ENCODE measurements at places on chromosomes 12 and 14. TPM values are rescaled to one million over a fixed set of nuclear protein-coding genes. Genes with fewer than 3 reads are reported as not detected.

- DNase-seq: peak; percentile 59
Measured at GRCh38 chr14:67987606-67988005, 168.0 kb downstream of the RAD51B start.

DNA sequence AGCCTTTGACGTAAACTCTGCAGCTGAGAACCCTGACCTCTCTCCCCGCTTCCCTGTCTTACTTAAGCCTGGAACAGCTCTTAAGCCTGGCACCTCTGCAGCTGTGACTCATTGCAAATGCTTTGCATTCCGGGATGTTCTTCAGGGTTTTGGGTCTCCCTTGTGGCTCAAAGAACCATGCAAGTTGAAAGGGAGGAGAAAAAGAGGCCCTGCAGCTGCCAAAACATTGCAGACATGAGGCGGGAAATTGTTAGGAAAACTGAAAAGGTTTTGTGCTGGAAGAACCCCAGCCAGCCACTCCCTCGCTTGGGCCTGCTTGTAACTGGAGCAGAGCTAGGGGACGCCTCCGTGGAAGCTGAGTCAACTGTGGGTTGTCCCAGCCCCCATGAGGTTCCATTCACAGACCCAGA is 60.2 kb upstream of the FERMT2 start:
- DNase-seq: peak; percentile 98

DNA sequence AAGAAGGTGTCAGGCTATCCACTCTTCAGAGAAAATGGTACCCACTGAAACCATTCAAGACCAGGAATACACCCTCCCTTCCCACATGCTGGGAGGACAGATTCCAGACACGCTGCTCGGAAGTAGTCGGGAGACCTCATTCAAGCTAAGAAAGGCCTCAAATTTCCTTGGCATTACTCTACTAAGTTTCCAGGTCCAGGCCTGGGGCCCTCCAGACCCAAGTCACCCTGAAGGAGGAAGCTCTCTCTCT is 27.1 kb upstream of the RPLP0 start:
- DNase-seq: no peak

GRCh38 chr12:74817499-74817898 is 279.9 kb downstream of the ATXN7L3B start:
- DNase-seq: no peak

DNA sequence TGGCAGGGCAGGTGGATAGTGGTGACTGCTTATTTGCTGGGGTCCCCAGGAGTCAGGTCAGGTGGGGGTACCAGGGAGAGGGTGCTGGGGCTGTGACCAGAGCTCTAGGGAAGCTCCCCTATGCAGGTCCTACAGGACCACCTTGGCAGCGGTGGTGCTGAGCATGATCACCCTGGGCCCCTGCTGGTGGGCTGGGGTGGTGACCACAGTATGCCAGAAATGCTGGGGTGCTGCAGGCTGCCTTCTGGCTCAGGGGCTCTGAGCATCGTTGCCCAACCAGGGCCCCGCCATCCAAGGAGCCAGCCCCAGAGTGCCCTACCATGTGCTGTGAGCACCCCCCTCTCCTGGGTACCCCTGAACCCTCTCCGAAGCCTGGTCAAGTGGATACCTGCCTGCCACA is 17.5 kb upstream of the NUDT14 start:
- no peak for DNase-seq

- DNase-seq: no peak
Measured at GRCh38 chr12:48969160-48969771, 2.3 kb downstream of the WNT10B start.

DNA sequence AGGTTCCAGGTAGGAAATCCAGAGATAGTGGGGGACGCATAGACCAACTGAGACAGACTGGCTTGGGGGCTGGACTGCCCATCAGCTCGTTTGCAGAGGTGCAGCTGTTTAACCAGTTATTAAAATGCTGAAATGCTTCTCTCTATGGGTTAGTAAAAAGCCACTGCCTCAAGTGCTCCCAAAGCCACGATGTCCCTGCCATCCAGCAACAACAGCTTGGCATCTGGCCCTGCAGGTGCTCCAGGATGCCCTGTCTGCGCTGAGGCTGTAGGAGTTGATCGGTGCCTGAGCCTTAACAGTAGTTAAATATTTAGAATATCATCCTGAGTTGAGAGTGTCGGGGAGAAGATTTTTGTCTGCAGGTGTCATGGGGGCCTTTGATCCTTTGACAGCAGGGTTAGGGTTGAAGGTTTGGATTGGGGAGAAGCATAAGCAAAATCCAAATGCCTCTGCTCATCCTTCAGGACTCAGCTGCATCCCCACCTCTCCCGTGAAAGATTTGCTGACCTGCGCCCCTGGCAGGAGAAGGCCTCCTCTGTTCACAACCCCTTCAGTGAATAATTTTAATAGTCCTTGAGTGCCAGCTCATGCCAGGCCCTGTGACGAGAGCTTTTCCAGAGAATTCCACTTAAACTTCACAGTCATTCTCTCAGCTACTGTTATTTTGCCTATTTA is 127.3 kb upstream of the PWP1 start:
- no peak for DNase-seq

GRCh38 chr12:113683574-113683973 is 211.9 kb upstream of the LHX5 start:
- no peak for DNase-seq

DNA sequence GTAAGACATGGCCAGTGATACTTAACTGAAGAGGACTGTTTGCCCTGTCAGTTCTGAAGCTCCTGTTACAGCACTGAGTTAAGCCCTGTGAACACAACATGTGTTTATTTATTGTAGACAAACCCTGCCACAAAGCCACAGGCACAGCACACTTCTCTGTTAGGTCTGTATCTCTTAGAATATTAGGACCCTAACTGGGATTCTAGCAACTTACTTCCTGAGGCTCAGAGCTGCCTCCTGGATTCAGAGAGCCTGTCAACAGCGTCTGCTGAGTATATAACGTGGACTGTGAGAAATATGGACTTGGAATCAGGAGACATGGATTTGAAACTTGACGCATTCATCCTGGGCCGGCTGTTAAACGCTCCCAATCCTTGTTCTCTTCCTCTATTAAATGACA is 135.0 kb upstream of the HIF1A start:
- no peak for DNase-seq

GRCh38 chr12:53938326-53939140 is at the start of gene HOXC13:
Gene HOXC13, plus strand, starts transcription at chr12:53938831. Its CDS starts 76 bp downstream, at chr12:53938907.
- peak; percentile 70 for DNase-seq

GRCh38 chr12:124242529-124243065 is 52.3 kb upstream of the RFLNA start:
- no peak for DNase-seq

- no peak for DNase-seq
Measured at GRCh38 chr14:102927346-102927877, 4.9 kb downstream of the AMN start.

- DNase-seq: no peak
Measured at GRCh38 chr14:85459361-85460000, 70.5 kb upstream of the FLRT2 start.

CD69 gene
- polyA plus RNA-seq: not detected

PLEK2 gene
- 3.1 TPM for polyA plus RNA-seq

KRT72 gene
- polyA plus RNA-seq: not detected

IL22 gene
- not detected for polyA plus RNA-seq

STON2 gene
- not detected for polyA plus RNA-seq

NFATC4 gene
- polyA plus RNA-seq: 151 TPM

POLE gene
- 9.8 TPM for polyA plus RNA-seq

JDP2 gene
- 88.7 TPM for polyA plus RNA-seq

CNIH1 gene
- 396 TPM for polyA plus RNA-seq

Data from BJ (cell line).